CD4-positive, CD25-positive, alpha-beta regulatory T cell (primary cell): ENCODE measurements at places on chromosomes 1 and 21.

GRCh38 chr1:157819896-157820295 is at the start of gene FCRL1:
TSS of gene FCRL1 (minus strand) at chr1:157820120. CDS start at chr1:157820037, 83 bp downstream.
- peak; percentile 3 for DNase-seq

DNA sequence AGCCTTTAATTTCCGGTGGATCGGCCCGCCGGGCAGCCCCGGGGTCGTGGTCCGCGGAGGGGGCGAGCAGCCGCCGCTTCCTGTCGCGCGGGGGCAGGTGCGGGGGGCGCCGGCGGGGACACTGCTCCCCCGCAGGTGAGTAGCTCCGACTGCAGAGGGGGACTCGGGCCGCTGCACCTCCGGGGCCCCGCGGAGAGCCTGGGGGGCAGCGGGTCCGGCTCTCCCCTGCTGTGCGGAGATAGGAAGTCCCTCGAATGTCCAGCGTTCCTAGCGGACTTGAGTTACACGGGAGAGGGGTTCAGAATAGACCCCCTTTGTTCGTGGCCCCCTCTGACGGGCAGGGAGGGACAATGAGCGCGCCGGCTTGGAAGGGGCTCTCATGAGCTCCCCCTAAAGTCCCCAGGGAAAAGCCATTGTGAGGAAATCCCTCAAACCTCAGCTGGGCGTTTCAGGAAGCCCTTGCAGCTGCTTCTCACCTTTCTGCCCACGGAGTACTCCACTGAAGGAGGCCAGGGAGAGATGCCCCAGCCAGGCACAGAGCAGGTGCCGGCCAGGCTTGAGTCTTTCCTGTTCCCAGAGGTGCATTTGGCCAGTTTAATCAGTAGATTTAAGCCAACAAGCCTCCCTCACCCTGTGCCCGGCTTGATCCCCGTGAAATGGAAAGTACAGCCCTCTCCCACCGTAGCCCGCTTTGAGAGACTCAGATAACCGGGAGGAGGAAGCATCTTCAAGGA is 925 bp downstream of the PDE9A start:
- DNase-seq, result no peak

DNA sequence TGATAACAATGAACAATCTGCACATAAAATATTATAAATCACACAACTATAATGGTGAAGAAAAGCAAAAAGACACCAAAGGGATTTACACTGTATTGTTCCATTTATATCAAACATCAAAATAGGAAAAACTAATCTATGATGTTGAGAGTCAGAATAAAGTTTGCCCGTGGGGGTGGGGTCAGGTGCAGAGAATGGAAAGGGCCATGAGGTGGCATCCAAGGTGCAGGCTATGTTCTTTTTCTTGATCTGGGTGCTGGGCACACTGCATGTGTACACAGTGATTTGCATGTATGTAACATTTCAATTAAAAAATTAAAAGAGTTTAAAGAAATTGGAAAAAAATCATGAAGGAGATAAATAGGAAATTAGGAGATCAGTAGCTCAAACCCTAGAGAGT is 127.3 kb downstream of the DSCAM start:
- DNase-seq, result no peak

GRCh38 chr1:117796226-117796625 is 133.2 kb downstream of the GDAP2 start:
- no peak for DNase-seq

DNA sequence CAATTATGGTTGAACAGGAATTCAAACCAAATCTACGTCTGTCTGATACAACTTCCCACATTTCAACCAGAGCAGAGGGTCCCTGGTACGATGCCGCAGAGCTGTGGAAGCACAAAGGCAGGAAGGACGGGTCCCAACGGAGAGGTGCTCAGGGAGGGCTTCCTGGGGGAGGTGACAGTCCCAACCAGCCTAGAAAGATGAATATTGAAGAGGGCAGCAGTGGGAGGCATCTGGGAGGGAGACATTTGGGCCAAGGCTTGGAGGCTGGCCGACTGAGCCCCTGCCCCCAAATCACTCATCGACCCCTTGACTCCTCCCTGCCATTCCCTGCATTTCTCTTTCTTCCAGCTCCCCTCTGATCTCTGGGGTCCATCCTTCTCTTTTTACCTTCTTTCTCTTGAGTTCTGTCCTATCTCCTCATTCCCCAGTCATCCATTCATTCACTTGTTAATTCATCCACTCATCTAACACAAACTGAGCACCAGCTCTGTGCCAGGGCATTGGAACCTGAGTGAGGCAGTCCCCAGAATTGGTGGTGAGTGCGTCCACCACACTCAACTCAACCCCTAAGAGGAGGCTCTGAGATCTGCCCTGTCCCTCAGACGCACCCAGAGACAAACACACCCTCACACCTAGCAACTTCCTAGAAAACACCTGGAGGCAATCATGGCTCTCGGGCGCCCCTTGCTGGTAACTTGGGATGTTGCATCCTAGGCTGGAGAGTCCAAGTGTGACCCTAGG is 13.2 kb upstream of the CELA3B start:
- DNase-seq, result peak; percentile 80

- DNase-seq, result no peak
These were observed 28.9 kb upstream of the FAM163A start for GRCh38 chr1:179714159-179714558.

DNA sequence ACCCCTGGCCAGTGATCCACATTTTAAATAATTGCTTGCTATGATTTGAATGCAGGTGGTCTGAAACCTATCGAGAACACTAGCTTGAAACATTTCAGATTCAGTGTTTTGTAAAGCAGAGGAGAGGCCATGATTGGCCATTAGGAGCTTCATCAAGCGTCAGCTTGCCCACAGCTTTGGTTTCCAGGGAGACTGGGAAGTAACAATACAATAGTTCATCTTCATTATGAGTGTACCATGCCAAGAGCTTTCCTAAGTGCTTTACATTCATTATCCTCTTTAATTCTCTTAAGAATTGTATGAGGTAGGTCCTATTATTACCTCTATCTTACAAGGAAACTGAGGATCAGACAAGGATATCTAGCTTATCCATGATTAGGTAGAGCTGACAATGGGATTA is 27.7 kb upstream of the ATP5PO start:
- DNase-seq, result no peak

- no peak for DNase-seq
These were observed 2.5 kb upstream of the CDKN2C start for GRCh38 chr1:50967416-50968157.

DNA sequence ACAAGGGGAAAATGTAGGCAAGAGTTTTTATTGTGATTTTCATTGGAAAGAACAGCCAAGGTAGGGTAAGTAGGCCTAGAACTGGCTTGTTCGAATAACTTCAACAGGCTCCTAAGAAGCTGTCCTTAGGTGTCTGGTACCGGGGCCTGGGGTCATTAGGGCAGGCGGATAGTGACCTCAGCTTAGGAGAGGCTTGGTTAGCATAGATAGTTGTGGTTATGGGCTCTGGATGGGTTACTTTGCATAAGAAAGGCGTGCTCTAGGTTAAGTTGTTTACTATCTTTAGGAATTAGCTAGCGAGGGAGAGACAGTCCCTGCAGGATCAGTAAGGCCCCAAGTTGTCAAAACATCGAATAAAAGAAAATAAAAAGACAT is 20.7 kb upstream of the HPCAL4 start:
- DNase-seq, result no peak

DNA sequence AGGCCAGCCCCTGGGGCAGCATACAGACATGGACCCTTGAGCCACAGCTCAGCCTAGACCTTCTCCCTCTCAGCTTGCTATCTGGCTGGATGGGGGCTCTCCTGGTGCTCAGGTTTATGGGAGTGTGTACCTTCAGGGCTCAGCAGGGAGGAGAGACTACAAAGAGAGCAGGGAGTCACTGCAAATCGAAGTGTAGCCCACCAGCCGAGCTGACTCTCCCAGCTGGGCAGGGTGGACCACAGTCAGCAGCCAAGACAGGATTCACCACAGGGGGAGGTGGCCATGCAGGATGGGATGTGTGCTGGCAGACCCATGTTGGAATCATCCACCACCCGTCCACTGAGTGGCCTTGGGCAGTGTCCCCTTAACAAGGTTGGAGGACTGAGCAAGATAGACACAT is 78.3 kb downstream of the GLIS1 start:
- no peak for DNase-seq

GRCh38 chr1:235045921-235046601 is 82.6 kb downstream of the TOMM20 start:
- DNase-seq, result no peak

- DNase-seq, result no peak
These were observed 15.1 kb upstream of the TARBP1 start for GRCh38 chr1:234494049-234494448.

- DNase-seq, result no peak
These were observed 94.3 kb downstream of the RNF220 start for GRCh38 chr1:44499306-44499705.

DNA sequence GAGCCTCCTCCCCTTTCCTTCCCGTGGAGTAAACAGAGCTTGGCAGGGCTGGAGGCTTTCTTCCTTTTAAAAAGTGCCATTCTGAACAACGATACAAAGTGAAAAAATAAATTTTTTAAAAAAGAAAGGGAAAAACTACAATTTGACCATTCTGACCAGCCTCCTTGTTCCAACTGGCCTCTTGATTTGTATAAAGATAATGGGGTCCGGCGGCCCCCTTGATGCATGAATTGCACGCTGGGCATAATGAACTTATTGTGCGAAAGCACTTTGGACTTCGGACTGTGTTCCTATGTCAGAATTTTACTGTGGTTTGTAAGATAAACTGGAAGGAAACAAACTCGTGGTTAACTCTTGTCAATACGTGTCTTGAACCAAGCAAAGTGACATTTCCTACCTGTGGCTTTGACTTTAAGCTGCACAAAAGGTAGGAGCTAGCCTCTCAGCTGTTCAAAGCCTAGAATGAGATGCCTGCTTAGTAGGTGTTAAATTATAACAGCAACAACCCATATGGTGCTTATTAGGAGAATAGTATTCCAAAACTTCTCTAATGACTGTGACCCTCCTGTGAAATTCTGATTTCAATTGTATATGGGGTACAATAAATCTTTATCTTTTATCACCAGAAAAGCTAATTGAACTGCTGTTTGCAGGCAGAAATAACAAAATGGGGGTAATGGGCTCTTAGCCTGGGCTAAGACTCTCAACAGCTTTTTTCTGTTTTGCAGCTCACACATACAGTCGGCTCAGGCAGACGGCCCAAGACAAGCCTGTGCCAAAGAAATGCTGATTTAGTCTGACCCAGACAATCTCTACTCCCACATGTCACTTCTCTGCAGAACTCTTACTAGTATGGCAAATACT is 9.3 kb downstream of the IRF2BP2 start:
- DNase-seq, result peak; percentile 68
